Fibroblast of skin of left quadriceps (primary cell): ENCODE measurements at places on chromosomes 11 and 22.
A peak's percentile ranks its signal among the peaks of the same experiment; 100 is the strongest.

GRCh38 chr22:29607426-29607825 is 4.0 kb downstream of the NF2 start:
- DNase-seq, result no peak

DNA sequence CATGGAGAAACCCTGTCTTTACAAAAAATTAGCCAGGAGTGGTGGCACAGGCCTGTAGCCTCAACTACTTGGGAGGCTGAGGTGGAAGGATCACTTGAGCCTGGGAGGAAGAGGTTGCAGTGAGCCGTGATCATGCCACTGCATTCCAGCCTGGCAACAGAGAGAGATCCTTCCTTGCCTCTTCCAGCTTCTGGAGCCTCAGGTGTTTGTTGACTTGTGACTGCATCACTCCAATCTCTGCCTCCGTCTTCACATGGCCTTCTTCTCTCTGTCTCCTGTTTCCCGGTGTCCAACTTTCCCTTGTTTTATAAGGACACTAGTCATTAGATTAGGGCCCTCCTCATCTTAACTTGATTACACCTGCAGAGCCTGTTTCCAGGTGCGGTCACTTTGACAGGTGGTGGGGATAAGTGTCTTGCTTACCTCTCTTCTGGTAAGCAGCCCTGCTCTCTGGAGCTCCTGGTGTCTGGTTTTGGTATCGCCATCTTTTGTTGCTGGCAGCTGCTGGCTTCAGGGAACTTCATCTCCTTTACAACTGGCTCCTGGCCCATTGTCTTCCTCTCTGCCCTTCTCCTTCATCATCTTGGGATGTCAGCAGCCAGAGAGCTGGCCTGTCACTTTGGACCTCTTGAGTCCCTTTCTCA is 8.2 kb upstream of the USP2 start:
- DNase-seq, result no peak

GRCh38 chr11:126723665-126724045 is 276.9 kb downstream of the KIRREL3 start:
- DNase-seq, result no peak

GRCh38 chr11:106228996-106229395 is 151.5 kb downstream of the AASDHPPT start:
- DNase-seq, result no peak

- peak; percentile 30 for DNase-seq
Observed at GRCh38 chr11:77884186-77884828, 63.4 kb downstream of the AAMDC start.

- no peak for DNase-seq
Observed at GRCh38 chr22:46138058-46138797, 12.1 kb upstream of the PPARA start.
